ENCODE measurements at places on chromosomes 3 and 15. TPM values are rescaled to one million over a fixed set of nuclear protein-coding genes. Genes with fewer than 3 reads are reported as not detected.

- DNase-seq = no peak
Measured at GRCh38 chr15:60255390-60255789, 142.4 kb downstream of the ANXA2 start.

- DNase-seq = no peak
Measured at GRCh38 chr3:131543714-131544113, 40.9 kb upstream of the MRPL3 start.

- no peak for DNase-seq
Measured at GRCh38 chr3:43773273-43774094, 82.7 kb downstream of the ABHD5 start.

The MKRN3 gene
- polyA plus RNA-seq = 1.8 TPM

The SPSB4 gene
- not detected for polyA plus RNA-seq

All from naive B cell (primary cell).